Stimulated activated memory B cell treated with anti-CD40 and anti-IgM and Interleukin-4, amounts not matched to agents 10 μg/mL and 1 μg/mL and 100 μg/mL, for 72 hours (primary cell): ENCODE measurements at places on chromosomes 13 and 19.

DNA sequence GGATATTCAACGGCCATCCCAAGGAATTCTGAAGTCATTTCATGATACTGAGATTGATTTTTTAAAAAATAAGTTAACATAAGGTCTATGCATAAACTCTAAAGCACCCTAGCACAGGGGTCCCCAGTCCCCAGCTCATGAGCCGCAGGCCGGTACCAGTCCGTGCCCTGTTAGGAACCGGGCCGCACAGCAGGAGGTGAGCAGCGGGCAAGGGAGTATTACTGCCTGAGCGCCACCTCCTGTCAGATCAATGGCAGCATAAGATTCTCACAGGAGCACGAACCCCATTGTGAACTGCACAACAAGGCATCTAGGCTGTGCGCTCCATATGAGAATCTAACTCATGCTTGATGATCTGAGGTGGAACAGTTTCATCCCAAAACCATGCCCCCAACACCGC is 31.0 kb downstream of the RCBTB1 start:
- ATAC-seq: no peak

DNA sequence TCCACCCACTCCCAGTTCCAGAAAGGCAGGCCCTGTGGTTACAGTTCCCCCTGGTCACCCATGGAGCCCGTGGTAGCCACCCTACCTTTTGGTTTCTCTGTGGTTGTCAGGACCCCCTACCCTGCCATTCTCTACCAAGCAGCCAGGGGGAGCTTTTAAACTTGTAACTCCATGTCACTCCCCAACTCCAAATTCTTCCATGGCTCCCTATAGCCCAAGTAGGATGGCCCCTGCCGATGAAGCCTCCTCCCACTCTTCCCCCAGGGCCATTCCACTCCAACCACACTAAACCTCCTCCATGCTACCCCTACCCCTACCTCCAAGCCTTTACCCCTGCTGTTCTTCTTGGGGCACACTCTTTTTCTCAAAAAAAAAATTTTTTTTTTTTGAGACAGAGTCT is 2.2 kb downstream of the S1PR2 start:
- ATAC-seq: no peak

DNA sequence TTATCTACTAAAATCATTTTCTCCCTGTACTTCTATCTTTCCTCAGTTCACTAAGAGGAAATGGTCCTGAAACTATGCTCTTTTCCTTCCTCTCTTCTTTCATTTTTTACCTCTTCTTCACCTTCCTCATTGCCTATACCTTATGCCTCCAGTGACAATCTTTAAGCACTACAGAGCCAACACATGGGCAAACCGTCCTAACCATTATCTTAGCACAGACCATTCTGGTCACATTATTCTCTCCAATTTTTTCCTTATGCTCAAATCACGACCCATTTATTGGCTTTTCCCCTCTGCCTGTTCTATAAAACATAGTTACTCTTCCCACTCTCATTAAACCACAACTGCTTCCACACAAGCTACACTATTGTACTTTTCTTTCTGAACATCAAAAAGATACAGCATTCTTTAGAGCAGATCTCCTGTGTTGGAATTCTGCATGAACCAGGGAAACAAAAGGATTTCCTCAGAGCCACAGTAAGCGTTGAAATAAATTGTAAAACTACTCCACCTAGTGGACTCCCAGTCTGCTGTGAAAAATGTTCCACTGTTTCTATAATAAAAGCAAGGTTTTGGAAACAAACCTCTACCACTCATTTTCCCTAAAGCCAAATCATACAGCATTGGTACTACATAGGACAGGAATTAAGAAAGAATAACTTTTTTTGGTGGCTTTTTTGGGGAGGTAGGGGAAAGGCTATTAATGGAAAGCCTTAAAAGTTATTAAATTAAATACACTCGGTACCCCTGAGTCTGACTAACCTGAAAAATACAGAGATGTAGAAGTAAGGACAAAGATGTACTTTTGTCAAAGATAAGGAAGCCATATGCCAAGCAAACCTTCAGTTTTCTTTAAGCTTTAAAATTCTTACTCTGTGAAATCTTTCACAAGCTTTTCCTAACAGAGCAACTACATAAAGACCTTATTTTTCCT is 19.5 kb downstream of the NUFIP1 start:
- ATAC-seq: no peak

GRCh38 chr13:76038920-76039716 is 403.0 kb downstream of the LMO7 start:
- ATAC-seq: no peak

DNA sequence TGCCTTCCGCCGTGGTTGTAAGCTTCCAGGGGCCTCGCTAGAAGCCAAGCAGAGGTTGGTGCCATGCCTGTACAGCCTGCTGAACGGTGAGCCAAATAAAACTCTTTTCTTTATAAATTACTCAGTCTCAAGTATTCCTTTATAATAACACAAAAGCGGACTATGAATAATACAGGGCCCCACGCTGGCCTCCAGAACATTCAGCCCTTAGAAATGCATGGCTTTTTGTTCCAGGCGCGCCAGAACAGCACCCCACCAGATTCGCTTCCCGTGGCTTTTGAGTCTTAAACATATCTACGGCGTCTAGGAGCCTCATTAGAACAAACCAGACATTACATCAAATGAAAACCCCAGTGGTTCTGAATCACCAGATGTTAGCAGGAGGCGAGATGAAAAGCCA is 75.1 kb downstream of the SLC15A1 start:
- ATAC-seq: no peak

DNA sequence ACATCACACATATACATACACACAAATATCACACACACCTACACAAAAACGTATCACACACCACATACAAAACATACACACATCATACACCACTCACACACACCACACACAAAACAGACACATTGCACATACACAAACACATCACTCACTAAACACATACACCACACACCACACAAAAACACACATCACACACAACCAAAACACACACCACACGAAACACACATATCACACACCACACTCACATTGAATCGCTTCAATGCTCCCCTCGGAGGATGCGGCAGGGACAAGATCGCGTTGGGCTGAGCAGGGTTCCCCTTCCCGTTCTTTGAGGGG is 131.5 kb downstream of the CRYL1 start:
- ATAC-seq: no peak

GRCh38 chr13:25602176-25602575 is 230.4 kb downstream of the ATP8A2 start:
- no peak for ATAC-seq

GRCh38 chr13:31930490-31930889 is 101.1 kb upstream of the FRY start:
- no peak for ATAC-seq

- no peak for ATAC-seq
Observed at GRCh38 chr19:41691268-41691970, 3.3 kb upstream of the CEACAM7 start.

DNA sequence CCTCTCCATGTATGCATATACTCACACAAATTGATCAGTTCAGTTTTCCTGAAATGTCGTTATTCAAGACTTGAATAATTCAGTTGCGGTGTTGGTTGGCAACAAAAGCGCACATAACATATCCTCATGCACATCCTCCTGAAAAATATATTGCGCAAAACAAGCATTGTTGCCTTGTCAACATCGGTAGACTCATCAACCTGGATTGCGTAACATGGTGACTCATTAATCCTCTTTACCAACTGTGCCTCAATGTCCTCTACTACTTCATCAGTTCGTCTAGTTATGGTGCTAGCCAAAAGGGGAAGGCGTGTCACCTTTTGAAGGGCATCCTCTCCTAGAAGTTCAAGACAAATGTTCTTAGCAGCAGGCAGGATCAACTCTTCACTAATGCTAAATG is 357.7 kb downstream of the LMO7 start:
- no peak for ATAC-seq

GRCh38 chr19:4543842-4544647 is 4.2 kb upstream of the LRG1 start:
- peak; percentile 62 for ATAC-seq

- no peak for ATAC-seq
Observed at GRCh38 chr13:78662467-78662866, 3.5 kb upstream of the OBI1 start.

DNA sequence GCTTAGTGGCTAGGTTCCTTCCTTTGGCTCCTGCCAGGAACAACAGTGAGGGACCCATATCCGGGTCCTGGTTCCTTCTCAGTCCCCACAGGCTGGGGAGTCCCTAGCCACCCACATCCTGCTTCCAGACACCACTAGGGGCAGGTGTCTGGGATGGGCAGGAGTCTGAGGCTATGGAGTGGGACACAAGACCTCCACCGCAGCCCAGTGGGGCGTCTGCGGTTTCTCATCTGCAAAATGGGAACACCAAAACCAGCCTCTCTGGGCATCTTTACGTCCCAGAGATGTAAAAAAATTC is 879 bp upstream of the FCGBP start:
- no peak for ATAC-seq

GRCh38 chr13:66349966-66350365 is 880.2 kb downstream of the PCDH9 start:
- no peak for ATAC-seq

DNA sequence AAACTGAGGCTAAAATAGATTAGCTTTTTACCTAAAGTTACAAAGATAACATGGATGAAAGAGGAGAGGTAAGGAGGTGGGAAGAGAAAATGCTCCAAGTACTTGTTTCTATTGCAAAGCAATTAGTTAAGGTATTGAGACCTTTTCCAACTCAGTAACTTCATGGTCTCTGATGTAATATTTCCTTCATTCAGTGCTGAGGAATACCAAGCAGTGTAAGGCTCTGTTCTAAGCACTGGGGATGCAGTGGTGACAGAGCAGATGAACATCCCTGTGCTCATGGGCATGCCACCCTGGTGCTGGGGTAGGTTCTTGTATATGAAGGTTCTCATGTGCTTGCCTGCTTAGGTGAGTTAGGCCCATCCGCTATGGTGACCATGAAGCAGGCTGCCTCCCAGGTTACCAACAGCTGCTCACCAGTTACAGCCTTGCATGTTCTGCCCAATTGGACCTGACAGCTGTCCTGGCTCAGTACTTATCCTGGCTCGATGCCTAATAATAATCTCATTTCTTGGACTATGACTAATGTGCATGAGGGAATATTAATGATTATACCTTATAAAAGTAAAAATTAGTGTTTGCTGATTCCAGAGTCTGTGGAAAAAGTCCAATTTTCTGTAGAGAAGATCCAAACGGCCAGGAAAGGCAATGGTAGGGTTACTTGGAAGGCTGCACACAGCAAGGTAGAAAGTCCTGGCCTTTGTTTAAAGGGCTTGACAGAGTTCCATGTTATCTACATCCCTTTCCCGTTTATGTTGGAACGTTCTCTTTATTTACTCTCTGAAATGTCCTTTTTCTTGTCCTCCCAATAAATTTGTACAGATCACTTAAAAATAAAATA is 48.3 kb downstream of the LATS2 start:
- ATAC-seq: no peak

- ATAC-seq: no peak
Observed at GRCh38 chr19:35459414-35460082, 11.5 kb downstream of the FFAR2 start.

DNA sequence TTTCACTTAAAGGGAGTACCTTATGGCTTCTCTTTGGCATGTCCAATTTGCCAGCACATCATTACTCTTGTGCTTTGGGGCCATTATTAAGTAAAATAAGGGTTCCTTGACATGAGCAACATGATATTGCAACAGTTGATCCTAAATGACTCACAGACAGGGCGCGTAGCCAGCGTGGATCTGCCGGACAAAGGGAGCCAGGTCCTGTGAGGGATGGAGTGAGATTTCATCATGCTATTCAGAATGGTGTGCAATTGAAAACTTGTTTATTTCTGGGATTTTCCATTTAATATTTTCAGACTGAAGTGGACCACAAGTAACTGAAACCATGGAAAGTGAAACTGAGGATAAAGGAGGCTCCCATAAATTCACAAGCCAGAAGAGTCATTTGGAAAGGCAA is 48.6 kb upstream of the WASF3 start:
- ATAC-seq: no peak

GRCh38 chr13:33518452-33518851 is 232.9 kb upstream of the STARD13 start:
- no peak for ATAC-seq

DNA sequence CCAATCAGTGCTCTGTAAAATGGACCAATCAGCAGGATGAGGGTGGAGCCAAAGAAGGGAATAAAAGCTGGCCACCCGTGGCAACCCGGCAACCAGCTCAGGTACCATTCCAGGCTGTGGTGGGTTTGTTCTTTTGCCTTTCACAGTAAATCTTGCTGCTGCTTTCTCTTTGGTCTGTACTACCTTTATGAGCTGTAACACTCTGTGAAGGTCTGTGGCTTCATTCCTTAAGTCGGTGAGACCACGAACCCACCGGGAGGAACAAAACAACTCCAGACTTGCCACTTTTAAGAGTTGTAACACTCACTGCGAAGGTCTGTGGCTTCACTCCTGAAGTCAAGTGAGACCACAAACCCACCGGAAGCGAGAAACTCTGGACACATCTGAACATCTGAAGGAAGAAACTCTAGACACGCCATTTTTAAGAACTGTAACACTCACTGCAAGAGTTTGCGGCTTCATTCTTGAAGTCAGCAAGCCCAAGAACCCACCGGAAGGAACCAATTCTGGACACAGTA is 16.5 kb upstream of the SPACA6 start:
- ATAC-seq: no peak

GRCh38 chr13:63900406-63900805 is 2484.8 kb upstream of the PCDH20 start:
- ATAC-seq: no peak

GRCh38 chr19:42286349-42287016 is 15.4 kb upstream of the PRR19 start:
- ATAC-seq: no peak

GRCh38 chr19:47494729-47495128 is 10.7 kb upstream of the KPTN start:
- ATAC-seq: no peak

- ATAC-seq: no peak
Observed at GRCh38 chr13:58858870-58859371, 1227.4 kb downstream of the PCDH17 start.

GRCh38 chr19:19610376-19611202 is 7.9 kb downstream of the PBX4 start:
- no peak for ATAC-seq

- ATAC-seq: no peak
Observed at GRCh38 chr13:31442571-31442970, 242.8 kb downstream of the B3GLCT start.

GRCh38 chr13:105984646-105985045 is 550.8 kb downstream of the EFNB2 start:
- no peak for ATAC-seq

GRCh38 chr19:34972163-34972705 is 8.2 kb upstream of the ZNF792 start:
- ATAC-seq: no peak

DNA sequence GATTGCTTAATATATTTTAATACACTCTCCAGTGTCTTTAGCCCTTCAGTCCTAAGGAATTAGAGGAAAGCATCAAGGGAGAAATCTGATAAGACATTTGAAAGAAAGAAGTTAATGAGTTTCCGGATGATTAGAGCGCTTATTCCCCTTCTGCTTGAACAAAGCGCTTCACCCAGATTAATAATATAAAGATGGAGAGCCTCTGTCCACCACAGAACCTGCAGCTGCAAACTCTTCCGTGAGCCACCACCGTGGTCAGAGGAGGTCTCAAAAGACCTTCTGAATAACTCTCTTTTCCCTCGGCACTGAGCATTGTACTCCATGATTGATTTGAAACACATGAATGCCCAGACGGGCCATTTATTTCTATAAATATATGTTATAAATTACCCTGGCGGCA is 14.2 kb upstream of the TUBGCP3 start:
- ATAC-seq: no peak

- peak; percentile 7 for ATAC-seq
Observed at GRCh38 chr19:33627962-33628839, 6.4 kb downstream of the CHST8 start.
